ENCODE measurements at places on chromosomes 3 and 15.

- DNase-seq = no peak
Observed at GRCh38 chr3:124775877-124776276, 45.6 kb downstream of the UMPS start.

DNA sequence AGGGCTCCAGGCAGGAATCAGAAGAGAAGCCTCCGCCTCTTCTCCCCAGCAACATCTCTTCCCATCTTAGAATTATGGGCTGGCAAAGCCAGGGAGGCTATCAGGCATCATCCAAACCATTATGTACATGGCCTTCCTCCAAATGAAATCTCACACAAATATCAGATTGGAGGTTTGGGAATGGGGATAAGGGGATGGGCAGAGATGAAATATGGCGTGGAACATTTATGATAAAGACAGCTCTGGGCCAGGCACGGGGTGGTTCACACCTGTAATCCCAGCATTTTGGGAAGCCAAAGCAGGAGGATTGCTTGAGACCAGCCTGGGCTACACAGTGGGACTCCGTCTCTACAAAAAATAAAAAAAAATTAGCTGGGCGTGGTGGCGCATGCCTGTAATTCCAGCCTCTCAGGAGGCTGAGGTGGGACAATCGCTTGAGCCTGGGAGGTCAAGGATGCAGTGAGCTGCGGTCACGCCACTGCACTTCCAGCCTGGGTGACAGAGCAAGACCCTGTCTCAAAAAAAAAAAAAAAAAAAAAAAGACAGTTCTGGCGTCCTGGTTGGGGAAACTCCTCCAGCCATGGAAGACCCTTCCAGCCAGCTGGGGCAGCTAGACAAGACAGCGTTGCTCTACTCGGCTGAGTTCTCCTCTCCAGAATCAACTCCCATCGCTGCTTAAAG lies 36.6 kb downstream of the CPN2 start:
- no peak for DNase-seq

GRCh38 chr3:88863196-88863595 lies 244.2 kb upstream of the EPHA3 start:
- no peak for DNase-seq

DNA sequence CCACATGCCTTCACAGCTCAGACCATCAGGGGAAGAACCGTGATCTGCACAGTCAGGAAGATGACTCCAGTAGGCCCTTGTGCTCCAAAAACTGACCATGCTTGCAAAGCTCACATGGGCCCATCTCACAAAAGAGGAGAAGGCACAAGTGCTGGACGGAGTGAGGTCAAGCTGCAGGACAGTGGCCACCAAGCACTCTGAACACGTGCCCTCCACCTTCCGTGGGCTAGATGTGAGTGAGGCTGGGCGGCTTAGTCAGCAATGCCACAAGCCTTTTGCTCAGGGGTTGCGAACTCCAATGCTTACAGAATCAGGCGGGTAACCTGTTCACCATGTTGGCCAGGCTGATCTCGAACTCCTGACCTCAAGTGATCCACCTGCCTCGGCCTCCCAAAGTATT lies 70.9 kb downstream of the SCN5A start:
- DNase-seq = no peak

DNA sequence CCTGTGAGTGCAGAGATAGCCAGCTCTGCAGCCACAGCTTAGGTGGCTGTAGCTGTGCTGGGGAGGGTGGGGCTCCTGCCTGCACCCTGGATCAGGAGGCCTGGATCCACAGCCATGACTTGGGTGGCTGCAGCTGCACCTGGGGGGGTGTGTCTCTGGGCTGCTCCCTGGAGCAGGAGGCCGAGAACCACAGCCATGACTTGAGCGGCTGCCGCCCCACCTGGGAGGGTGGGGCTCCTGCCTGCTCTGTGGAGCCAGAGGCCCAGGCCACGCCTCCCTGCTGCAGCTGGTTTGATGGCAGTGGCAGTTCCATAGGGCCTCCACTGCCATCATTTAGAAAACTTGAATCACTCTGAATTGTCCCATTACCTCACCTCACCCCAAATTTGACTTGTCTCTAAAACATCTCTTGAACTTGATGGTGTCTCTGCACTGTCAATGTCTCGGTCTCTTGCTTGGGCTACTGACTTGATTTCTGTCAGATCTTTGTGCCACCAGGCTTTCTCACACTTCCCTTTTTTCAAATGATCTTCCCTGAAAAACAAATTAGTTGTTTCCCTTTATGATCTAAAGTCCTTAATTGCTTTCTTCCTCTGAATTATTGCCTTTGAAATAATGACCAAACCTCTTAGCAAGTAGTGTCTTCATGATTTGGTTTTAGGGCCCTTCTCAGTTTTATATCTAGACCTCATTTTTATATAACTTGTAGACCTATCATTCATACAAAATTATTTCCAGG lies 313.2 kb upstream of the MME start:
- DNase-seq = no peak

DNA sequence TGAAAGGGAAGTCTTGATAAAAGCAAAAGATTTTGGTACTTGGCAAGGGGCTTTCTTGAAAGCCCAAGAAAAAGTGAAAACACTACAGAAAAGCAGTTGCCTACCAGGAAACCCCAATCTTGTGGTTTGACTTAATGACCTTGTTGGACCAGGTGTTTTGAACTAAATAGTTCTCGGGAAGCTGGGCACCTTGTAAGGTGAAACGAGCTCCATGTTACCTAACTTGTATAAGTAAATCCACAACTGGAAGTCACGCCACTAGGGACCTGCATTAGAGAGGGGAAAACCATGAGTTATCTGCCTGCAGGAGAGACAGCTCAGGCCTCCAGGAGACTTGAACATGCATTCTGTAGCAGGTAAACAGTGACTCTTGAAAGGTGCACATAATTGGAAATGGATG lies 88.2 kb downstream of the GMPS start:
- no peak for DNase-seq

DNA sequence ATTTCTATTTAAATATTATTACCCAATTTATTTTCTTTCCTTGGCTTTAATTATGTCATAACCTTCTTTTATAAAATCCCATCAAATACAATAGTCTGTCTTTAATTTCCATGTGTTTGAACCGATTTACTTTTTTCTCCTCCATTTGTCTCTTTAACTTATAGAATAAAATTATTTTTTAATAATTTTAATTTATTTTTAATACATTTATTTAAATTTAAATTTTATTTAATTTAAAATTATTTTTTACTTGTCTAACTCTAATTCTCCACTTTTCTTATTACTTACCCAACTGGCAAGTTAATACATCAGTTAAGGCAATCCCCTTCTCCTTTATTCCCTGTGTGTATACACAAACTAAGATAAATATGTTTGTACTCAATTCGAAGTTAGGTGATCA lies 817.6 kb upstream of the NR2F2 start:
- no peak for DNase-seq

GRCh38 chr3:46946416-46946815 lies 30.1 kb downstream of the CCDC12 start:
- no peak for DNase-seq

DNA sequence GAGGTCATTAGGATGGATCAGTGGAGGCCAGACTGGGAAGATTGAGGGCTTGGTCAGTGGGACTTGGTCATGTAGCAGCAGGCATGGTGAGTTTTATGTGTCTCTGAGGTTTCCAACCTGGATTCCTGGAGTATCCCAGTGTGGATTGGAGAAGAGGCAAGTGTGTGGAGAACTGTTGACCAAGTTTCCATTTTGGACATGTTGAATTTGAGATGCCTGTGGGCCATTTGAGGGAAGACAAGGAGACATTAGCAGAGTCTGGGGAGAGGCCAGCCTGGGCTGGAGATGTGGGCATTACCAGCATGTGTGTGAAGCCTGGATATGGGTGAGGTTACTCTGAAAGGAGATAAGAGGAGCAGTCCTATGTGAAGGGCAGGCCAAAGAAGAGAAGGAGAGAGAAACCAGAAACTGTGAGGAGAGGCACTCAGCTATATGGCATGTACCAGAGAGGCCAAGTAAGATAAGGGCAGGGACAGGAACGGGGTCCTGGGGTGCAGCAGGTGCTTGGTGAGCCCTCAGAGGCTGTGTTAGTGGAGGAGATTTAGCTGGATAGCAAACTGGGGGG lies 4.3 kb downstream of the SLC25A38 start:
- DNase-seq = no peak

DNA sequence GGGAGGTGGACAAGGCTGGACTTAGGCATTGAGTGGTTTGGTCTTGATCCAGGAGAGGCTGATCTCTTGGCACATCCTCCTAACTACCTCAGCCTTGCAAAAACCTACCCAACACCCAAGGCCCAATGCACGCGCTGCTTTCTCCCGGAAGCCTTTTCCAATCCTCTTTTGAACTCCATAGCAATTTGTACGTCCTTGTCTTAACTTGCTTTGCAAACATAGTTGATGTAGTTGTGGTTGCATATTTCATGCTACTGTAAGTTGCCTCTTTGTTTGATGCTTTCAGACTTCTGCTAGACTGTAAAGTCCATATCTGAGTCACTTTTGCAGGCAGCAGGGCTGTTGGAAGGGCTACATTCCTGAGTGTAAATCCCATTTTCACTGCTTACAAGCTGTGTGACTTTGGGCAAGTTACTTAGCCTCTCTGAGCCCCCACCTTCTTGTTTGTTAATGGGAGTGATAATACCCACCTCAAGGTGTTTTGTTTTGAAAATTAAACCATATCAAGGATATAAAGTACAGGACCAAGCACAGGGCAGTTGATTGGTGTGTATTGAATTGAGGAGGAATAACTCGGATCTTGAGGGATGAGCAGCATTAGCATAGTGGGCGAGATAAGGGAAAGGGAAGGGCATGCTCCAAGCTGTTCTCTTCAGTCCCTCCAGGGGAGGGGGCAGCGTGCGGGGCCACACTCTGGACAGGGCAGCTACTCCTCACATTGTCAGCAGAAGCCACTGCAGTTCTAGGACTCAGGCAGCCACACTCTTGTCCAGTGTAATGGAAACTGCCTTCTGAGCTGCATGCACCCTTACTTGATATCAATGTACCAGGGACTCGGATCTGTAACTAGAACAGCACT lies 28.8 kb downstream of the SIAH2 start:
- DNase-seq = no peak

- DNase-seq = no peak
Observed at GRCh38 chr3:36907911-36908646, 36.8 kb downstream of the TRANK1 start.

GRCh38 chr15:88878720-88879184 lies 16.6 kb downstream of the HAPLN3 start:
- peak; percentile 72 for DNase-seq

DNA sequence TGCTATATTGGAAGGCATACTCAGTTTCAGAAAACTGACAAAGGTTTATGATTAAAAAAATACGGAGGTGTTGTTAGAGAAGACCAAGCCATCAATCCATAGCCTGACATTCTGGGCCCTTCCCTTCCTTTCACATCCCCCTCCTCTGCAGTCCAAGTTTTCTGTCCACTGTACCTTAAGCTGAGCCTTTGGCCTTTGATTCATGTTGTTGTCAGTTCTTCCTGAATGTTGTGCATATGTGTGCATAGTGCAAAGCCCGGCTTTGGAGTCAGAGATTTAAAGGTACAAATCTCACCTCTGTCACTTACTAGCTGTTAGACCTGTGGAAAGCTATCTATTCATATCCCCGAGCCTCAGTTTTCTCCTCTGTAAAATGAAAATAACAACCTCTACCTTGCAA lies 104.9 kb upstream of the AGBL1 start:
- no peak for DNase-seq

All from nephron progenitor cell (in vitro differentiated cells).